Muscle of leg (tissue), 16 donors: ENCODE measurements at places on chromosomes 1 and 21. TPM values are rescaled to one million over a fixed set of nuclear protein-coding genes. Genes with fewer than 3 reads are reported as not detected.

TLR5 gene
- 3.8 TPM for total RNA-seq

DIO1 gene
- total RNA-seq: not detected

CLEC20A gene
- 0.04 TPM for total RNA-seq

LIN28A gene
- total RNA-seq: not detected

TCHH gene
- under 0.01 TPM for total RNA-seq

GBP7 gene
- 0.04 TPM for total RNA-seq

FAM110D gene
- total RNA-seq: 0.93 TPM

DNA sequence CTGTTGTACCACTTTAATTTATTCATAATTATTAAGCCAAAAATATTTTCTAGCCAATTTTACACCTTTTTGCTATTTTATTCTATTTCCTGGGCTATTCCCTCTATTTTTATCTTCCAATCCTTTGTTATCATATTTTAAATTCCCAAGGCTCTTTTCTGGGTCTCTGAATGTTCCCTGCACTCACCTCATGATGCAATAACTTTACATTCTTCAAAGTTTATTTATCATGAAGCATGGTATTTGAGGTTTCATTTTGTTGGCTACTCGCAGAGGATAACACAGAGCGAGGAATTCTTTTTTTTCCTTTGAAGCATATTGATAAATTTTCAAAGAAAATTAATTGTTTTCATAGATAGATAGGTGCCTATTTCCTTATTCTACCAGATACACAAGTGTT is 489.8 kb upstream of the TMPRSS15 start:
- no peak for DNase-seq
- no peaks in the 10 kb centered on the region for H3K27me3 ChIP-seq
- H3K4me1 ChIP-seq: no peaks in the 10 kb centered on the region
- H3K36me3 ChIP-seq: no peaks in the 10 kb centered on the region

DNA sequence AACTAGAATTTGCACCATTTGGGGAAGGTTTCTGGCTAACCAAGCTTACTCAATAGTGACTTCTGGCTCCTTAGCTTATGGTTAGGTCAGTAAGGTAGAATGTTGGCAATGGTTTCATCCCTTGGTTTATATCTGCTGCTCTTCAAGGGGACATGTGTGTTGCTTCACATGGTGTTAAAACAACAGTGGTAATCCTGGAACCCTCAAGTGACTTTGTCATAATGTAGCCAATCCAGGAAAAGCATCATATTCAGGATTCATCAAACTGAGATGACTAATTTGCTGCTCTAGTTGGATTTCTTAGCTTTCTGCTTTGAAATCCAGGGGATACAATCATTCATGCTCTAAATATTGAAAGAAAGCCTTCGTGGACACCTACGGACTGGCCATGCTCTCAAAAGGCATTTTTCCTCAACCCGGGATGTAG is 108.7 kb downstream of the RGL1 start:
- H3K4me3 ChIP-seq: no peak overlapping the region
- DNase-seq: no peak
- no peaks in the 10 kb centered on the region for H3K27me3 ChIP-seq
- peaks cover 61% of the 10 kb centered on the region for H3K36me3 ChIP-seq

GRCh38 chr1:53868565-53868964 is 21.0 kb downstream of the YIPF1 start:
- no peaks in the 10 kb centered on the region for H3K4me1 ChIP-seq
- no peak overlapping the region for H3K27ac ChIP-seq
- DNase-seq: no peak

DNA sequence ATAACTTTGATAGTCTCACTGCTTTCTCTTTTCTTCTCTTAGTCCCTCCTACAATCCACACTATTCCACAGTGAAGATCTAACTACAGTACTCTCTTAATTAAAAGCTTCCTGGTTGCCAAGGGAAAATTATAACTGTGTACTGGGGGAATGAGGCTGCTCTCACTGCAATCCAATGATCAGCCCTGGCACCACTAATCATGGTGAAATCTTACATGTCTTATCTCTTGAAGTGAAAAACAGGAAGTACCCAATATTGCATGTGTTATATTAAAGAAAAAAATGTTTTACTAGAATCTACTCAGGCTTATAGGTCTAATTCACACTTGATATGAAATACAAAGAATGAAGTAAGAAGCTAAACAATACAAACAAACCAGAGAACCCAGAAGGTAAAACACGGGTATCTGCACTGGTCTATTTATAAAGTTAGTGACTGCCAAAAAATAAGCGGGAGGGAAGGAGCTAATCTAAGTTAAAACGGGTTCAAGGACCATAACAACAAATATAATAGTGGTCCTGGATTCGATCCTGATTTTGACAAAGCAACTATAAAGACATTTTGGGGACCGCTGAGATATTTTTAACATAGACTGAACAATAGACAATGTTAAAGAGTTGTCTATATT is 57.5 kb downstream of the RGS2 start:
- no peak overlapping the region for H3K4me3 ChIP-seq
- H3K4me1 ChIP-seq: no peaks in the 10 kb centered on the region
- H3K27me3 ChIP-seq: no peaks in the 10 kb centered on the region

DNA sequence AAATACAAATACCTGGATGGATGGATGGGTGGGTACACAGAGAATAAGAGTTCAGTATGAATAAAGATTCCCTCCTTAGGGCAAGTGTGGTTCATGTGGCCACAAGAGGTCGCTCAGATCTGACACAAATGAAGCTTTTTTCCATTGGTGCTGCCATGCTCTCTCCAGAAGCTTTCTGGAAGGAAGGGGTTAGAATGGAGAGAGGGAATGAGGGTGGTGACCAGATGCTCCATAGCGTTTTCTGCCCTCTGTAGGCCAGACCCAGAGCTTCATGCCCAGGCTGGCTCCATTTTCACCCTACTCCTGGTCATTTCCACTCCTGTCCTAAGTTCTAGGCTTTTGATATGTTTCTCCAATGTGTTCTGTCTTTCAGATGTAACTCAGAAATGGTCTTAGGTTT is 3.3 kb upstream of the FCRL6 start:
- no peaks in the 10 kb centered on the region for H3K36me3 ChIP-seq
- peak; percentile 81 for DNase-seq
- H3K27ac ChIP-seq: no peak overlapping the region
- no peak overlapping the region for H3K4me3 ChIP-seq
- peaks cover 3% of the 10 kb centered on the region for H3K4me1 ChIP-seq

GRCh38 chr1:31912839-31913239 is 25.3 kb downstream of the PTP4A2 start:
- no peak overlapping the region for H3K4me3 ChIP-seq
- H3K4me1 ChIP-seq: no peaks in the 10 kb centered on the region
- no peak overlapping the region for H3K27ac ChIP-seq
- no peaks in the 10 kb centered on the region for H3K27me3 ChIP-seq

GRCh38 chr1:240399381-240399780 is 212.6 kb downstream of the GREM2 start:
- no peaks in the 10 kb centered on the region for H3K36me3 ChIP-seq
- H3K27ac ChIP-seq: no peak overlapping the region
- H3K4me1 ChIP-seq: peaks cover 3% of the 10 kb centered on the region
- no peak overlapping the region for H3K4me3 ChIP-seq
- DNase-seq: peak; percentile 58
- H3K27me3 ChIP-seq: no peaks in the 10 kb centered on the region

- no peak overlapping the region for H3K4me3 ChIP-seq
- no peaks in the 10 kb centered on the region for H3K36me3 ChIP-seq
- H3K27ac ChIP-seq: no peak overlapping the region
- H3K4me1 ChIP-seq: peaks cover 9% of the 10 kb centered on the region
- no peak for DNase-seq
- peaks cover 41% of the 10 kb centered on the region for H3K27me3 ChIP-seq
These were observed 5.2 kb upstream of the DENND2D start for GRCh38 chr1:111205714-111206050.

GRCh38 chr1:19512545-19512944 is 27.2 kb upstream of the CAPZB start:
- H3K36me3 ChIP-seq: no peaks in the 10 kb centered on the region
- no peak overlapping the region for H3K4me3 ChIP-seq
- no peaks in the 10 kb centered on the region for H3K27me3 ChIP-seq
- peaks cover 5% of the 10 kb centered on the region for H3K4me1 ChIP-seq

GRCh38 chr1:68442006-68442405 is 7.7 kb downstream of the RPE65 start:
- no peaks in the 10 kb centered on the region for H3K27me3 ChIP-seq
- H3K27ac ChIP-seq: no peak overlapping the region
- no peak overlapping the region for H3K4me3 ChIP-seq

GRCh38 chr1:153963850-153964331 is 554 bp upstream of the SLC39A1 start:
- peaks cover 21% of the 10 kb centered on the region for H3K36me3 ChIP-seq
- peak overlapping the region; percentile 87 for H3K27ac ChIP-seq
- H3K4me3 ChIP-seq: peak overlapping the region; percentile 76
- no peak for DNase-seq
- no peaks in the 10 kb centered on the region for H3K27me3 ChIP-seq

DNA sequence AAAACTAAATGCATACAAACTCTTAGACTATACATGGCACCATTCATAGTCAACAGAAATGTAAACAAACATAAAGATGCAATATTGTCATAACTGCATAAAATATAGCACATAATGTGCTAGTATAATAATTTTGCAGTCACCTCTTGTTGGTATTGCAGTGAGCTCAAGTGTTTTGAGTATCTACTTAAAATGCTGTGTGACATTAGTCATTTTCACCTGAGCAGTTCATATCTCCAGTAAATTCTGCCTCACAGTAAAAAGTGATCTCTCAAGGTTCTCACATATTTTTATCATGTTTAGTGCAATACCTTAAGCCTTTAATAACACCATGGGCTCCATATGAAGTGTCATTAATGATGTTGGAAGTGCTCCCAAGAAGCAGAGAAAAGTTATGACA is 29.6 kb upstream of the FMO2 start:
- H3K27ac ChIP-seq: no peak overlapping the region
- no peaks in the 10 kb centered on the region for H3K4me1 ChIP-seq
- no peak overlapping the region for H3K4me3 ChIP-seq
- DNase-seq: no peak

DNA sequence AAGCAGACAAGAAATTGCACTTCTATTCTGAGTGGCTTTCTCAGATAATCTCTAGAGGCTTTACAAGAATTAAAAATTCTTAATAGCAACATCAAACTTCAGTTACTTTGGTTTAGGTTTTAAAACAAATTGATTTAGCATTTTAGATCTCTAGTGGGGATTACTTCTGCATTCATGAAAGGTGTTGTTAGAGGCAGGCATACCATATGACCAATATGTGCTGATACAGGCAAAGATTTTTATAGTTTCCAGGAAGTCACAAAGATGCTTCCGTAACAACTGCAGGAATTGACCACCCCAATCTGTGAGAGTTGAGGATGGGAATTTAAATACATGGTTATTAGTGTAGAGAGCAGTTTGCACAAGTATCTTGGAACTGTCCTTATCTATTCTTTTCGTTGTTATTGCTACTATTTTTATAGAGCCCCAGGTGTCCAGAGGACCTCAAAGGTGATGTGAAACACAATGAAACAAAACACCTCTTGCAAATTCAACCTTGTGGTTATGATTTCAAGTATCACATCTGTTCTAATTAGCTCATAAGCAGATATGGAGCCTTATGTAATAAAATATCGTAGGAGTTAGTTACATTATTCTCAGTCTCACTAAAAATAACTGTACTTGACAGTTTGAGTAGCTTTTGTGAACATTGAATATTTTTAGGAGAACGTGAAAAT is 512.7 kb upstream of the ADGRL4 start:
- no peaks in the 10 kb centered on the region for H3K27me3 ChIP-seq
- H3K4me3 ChIP-seq: no peak overlapping the region
- no peak for DNase-seq
- no peaks in the 10 kb centered on the region for H3K4me1 ChIP-seq

- no peak overlapping the region for H3K27ac ChIP-seq
- no peaks in the 10 kb centered on the region for H3K27me3 ChIP-seq
- no peak overlapping the region for H3K4me3 ChIP-seq
- no peak for DNase-seq
- H3K36me3 ChIP-seq: peaks cover 7% of the 10 kb centered on the region
These were observed 13.7 kb downstream of the CLSPN start for GRCh38 chr1:35756064-35756463.

- H3K27ac ChIP-seq: no peak overlapping the region
- H3K4me3 ChIP-seq: no peak overlapping the region
- no peak for DNase-seq
- no peaks in the 10 kb centered on the region for H3K4me1 ChIP-seq
- H3K36me3 ChIP-seq: no peaks in the 10 kb centered on the region
- no peaks in the 10 kb centered on the region for H3K27me3 ChIP-seq
These were observed 27.2 kb downstream of the MCOLN2 start for GRCh38 chr1:84969489-84970250.

GRCh38 chr1:38815903-38816627 is 43.5 kb downstream of the RRAGC start:
- DNase-seq: peak; percentile 44
- no peaks in the 10 kb centered on the region for H3K36me3 ChIP-seq
- H3K4me3 ChIP-seq: no peak overlapping the region
- H3K4me1 ChIP-seq: peaks cover 13% of the 10 kb centered on the region
